Stimulated activated CD4-positive, alpha-beta T cell treated with anti-CD3 and anti-CD28 coated beads, Interleukin-15, amount 100 ng/mL, for 48 hours (primary cell): ENCODE measurements at places on chromosomes 16 and 17.
A peak's percentile ranks its signal among the peaks of the same experiment; 100 is the strongest.

- DNase-seq: no peak
These were observed 17.0 kb downstream of the CRYM start for GRCh38 chr16:21260870-21261791.

- DNase-seq: no peak
These were observed 562.8 kb upstream of the GOT2 start for GRCh38 chr16:59296888-59297287.

DNA sequence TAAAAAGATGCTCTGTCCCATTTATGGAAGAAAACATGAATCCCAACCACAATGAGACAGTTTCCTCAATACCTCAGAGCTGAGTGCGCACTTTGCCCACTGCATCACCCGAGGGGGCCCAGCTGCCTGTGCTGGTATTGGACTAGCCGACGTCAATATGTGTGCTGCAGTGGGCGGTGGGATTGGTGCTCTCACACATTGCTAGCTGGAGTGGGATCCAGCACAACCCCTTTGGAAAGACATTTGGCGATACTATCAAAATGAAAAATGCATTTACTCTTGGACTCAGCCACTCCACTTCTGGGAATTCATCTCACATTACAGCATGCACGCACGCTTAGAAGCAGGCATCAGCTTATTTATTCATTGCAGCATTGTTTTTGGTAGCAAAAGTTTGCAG lies 289.2 kb upstream of the FOXF1 start:
- no peak for DNase-seq

DNA sequence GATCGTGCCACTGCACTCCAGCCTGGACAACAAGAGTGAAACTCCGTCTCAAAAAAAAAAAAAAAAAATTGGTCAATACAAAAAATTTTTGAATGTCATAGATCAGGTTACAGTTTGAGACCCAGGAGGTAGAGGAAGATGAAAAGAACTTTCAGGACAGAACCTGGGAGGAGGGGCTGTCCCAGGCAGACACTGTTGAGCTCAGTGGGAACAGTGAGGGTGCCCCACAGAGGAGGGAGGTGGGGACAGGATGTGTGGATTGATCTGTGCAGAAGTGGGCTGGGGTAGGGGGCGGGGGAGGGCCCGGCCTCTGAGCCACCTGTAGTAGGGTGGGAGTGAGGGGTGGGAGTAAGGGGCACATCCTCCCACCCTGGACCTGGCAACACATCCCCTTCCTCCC lies 58.3 kb downstream of the PRMT7 start:
- no peak for DNase-seq

- DNase-seq: no peak
These were observed 11.4 kb downstream of the SLC7A6 start for GRCh38 chr16:68275611-68276191.

DNA sequence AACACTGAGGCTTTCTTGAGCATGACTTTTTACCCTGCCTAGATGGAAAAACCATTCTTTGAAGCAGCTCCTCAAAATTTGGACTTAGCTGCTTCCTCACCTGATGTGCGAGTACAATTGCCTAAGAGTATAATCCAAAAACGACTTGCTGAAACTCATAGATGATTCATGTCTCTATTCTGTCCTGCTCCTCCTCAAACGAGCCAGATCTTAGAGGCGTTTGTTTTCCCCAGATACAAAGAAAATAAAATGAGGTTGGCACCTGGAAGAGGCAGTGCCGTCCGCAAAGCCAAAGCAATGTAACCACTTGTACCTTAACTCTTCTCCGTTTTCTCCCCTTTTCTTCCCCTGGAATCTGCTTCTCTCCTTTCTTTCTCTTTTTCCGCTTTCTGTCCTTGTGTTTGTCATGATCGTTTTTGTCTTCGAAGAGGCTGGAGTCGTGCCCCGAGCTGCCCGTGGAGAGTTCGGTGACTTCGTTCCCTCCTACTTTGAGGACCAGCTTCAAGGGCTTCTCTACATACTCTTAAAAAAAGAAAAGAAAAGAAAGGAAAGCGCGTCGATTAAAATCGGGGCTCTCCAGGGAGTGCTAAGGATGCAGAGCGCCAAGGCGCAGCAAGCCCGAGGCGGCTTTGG lies 895 bp downstream of the BRD7 start:
- no peak for DNase-seq

- no peak for DNase-seq
These were observed 5.5 kb downstream of the C1QTNF1 start for GRCh38 chr17:79029327-79030009.

DNA sequence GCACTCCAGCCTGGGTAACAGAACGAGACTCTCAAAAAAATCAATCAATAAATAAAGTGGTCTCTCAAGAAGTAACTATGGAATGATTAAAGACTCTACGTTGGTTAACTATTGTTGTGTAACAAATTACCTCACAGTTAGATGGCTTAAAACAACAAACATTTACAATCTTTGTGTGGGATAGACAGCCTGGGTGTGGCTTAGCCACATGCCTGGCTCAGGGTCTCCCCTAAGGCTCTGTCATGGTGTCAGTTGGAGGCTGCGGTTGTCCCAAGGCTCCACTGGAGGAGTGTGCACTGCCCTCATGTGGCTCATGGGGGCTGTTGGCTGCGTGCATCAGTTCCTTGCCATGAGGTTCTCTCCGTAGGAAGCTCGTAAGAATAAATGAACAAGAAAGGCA lies 294.5 kb downstream of the SNX29 start:
- DNase-seq: no peak

DNA sequence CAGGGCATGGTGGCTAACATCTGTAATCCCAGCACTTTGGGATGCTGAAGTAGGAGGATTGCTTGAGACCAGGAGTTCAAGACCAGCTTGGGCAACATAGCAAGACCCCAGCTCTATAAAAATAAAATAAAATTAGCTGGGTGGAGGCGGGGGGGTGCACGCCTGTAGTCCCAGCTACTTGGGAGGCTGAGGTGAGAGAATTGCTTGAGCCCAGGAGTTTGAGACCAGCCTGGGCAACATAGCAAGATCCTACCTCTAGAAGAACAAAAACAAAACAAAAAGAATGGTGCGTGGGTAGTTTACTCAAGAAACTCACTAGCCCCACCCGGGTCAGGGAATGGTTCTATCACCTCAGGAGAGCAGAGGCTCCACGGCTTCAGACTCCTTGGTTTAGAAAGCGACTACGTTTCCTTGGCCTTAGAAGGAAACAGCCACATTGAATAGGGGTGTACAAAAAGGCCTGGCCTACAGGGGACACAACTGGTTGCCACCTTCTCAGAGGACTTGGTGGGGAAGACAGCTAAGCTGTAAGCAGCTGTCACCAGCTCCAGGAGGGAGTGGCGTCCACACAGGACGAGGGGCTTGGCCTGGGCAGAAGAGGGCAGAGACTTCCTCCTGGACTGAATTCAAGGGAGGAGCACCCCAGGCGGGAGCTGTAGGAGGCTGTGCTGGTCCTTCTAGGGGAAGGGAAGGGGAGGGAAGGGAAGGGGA lies 716 bp downstream of the TK1 start:
- DNase-seq: no peak

- DNase-seq: no peak
These were observed 5.3 kb upstream of the GFAP start for GRCh38 chr17:44920565-44920940.

DNA sequence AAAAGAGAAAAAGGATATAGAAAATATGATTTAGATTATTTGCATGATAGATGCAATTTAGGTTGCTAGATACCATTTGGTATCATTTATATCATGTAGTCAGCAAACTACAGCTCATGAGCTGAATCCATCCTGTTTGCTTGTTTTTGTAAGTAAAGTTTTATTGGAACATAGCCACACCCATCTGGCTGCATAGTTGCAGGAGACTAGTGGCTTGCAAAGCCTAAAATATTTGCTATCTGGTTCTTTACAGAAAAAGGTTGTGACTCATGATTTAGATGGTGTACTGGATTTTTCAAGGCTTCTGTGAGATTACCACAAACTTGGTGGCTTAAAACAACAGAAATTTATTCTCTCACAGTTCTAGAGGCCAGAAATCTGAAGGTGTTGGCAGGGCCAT lies 49.9 kb downstream of the MAP2K4 start:
- no peak for DNase-seq

- DNase-seq: peak; percentile 17
These were observed 43.5 kb downstream of the TBX21 start for GRCh38 chr17:47776330-47777197.

DNA sequence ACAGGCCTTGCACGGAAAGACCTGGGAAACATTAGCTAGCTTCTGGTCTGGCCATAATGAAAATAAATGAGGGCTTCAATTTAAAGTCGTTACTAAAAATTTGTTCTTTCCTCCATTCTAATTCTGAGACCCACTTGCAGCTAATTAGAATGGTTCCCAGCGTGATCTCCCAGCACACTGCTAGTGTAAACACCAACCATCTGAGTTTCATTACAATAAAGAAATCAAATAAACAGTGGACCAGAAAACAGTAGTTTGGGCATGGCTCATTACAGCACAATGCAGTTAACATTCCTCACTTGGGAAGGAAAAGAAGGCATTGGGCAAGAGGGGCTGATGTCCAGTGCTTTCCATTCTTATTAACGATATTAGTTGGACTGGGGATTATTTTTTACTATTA lies 410.9 kb upstream of the SOX9 start:
- no peak for DNase-seq

DNA sequence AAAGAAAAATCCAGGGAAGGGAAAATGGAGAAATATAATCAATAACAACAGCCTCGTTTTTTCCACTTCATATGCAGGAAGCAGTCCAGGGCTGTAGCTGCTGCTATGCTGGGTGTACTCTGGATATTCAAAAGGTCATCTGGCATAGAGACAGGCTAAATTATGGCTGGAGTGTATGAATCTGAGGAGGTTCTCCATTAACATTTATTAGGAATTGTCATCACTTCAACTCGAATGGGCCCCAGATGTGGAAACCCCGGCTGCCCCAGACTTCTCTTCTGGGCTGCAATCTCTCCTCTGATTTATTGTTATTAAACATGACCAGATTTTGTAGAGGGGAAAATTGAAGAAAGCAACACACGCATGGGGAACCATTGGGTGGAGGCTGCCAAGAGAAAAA lies 33.5 kb upstream of the SKAP1 start:
- no peak for DNase-seq

GRCh38 chr17:15134363-15134762 lies 130.8 kb downstream of the PMP22 start:
- no peak for DNase-seq

- no peak for DNase-seq
These were observed 65.8 kb downstream of the CYTH1 start for GRCh38 chr17:78716292-78716691.

DNA sequence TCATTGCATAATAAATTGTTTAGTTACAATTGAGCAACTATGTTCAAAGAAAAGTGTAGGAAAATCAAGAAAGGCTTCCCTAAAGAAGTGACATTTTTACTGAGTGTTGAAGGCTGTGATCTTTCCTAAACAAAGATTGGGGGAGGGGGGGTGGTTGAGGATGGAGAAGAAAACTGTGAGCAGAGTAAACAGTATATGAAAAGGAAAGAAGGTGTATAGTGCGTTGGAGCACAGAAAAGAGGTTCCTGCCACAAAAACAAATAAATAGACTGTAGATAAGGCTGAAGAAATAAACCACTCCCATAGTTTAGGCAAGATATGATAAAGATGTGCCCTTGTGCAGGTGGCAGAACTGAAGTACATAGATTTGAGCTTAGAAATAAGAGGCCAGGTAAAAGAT lies 8.5 kb downstream of the ABCA10 start:
- DNase-seq: no peak

GRCh38 chr17:63930951-63931575 lies 1.1 kb downstream of the CD79B start:
- DNase-seq: no peak

DNA sequence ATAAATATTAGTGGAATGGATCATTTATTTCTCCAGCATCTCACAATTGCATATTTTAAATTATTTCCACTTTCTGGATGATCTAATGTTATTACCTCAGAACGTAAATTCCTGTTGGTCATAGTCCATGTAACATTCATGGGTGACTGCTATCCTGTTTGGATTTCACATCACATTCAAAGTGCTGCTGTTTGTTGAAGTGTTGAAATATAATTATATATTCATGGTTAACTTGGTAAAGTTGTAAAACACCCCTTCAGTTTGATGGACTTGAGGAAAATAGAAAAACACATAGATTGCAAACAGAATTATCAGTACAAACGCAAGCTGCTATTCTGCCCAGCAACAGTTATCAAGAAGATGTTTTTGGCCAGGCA lies 59.6 kb downstream of the TANGO6 start:
- no peak for DNase-seq

DNA sequence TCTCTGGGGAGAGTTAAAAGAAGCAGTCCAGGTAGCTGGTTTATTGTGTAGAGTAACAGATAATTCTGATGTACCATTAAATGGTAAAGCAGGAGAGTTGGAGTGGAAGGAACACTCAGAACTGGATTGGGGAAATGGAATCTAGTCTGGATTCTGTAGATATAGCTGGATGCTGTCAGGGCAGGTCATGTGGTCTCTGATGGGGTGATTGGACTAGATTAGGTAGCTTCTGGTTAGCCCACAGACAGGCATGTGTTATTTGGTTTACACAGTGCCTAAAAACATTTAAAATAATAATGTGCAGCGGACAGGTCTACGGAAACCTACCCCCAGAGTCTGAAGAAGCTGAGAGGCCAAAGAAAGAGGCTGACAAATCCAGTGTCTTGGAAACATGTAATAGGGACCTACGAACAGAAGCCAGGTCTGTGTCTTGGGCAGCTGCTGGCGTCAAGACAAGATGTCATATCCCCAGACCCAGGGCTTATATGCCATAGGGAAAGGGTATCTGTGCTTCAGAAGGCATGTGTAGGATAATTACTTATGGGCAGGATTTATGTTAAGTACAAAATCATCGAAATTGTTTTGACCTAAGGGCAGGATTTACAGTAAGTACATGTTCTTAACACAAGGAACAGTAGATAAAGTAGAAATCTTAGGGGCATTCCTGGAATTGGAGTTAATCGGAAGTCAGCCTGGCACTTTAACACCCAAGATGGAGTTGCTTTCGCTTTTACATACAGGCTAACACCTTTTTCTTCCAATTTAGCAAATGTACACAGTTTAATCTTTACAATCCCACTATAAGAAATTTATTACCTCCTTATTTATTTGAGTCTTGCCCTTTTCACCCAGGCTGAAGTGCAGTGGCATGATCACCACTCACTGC lies 12.4 kb downstream of the LUC7L3 start:
- no peak for DNase-seq

DNA sequence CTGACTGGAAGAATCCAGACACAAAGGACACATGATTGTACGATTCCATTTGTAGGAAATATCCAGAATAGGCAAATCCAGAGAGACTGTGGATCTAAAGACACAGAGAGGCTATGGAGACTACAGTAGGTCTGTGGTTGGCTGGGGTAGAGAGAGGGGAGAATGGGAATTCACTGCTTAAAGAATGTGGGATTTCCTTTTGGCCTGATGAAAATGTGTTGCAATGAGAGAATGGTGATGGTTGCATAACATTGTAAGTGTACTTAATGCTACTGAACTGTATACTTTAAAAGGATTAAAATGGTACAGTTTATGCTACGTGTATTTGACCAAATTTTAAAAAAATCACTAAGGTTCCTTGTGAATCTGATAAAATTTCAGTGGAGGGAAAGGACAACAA lies 62.1 kb downstream of the GPRC5B start:
- DNase-seq: no peak

DNA sequence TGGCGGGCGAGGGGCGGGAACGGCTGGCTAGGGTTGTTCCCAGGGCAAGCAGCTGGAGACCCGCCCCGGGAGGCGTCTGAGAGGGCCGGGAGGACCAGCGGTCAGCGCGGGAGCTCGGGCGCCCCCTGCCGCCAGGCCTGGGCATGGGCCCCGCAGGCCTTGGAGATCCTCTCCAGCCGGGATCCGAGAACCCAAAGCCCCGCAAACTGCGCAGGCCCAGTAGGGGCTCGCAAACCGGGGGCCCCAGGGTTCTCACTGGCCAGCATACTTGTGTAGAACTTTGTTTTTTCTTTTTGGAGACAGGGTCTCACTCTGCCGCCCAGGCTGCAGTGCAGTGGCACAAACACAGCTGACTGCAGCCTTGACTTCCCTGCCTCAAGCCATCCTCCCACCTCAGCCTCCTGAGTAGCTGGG lies 20.8 kb upstream of the ZNF423 start:
- DNase-seq: no peak
